ENCODE measurements at places on chromosomes 1 and 21. TPM values are rescaled to one million over a fixed set of nuclear protein-coding genes. Genes with fewer than 3 reads are reported as not detected.

DNA sequence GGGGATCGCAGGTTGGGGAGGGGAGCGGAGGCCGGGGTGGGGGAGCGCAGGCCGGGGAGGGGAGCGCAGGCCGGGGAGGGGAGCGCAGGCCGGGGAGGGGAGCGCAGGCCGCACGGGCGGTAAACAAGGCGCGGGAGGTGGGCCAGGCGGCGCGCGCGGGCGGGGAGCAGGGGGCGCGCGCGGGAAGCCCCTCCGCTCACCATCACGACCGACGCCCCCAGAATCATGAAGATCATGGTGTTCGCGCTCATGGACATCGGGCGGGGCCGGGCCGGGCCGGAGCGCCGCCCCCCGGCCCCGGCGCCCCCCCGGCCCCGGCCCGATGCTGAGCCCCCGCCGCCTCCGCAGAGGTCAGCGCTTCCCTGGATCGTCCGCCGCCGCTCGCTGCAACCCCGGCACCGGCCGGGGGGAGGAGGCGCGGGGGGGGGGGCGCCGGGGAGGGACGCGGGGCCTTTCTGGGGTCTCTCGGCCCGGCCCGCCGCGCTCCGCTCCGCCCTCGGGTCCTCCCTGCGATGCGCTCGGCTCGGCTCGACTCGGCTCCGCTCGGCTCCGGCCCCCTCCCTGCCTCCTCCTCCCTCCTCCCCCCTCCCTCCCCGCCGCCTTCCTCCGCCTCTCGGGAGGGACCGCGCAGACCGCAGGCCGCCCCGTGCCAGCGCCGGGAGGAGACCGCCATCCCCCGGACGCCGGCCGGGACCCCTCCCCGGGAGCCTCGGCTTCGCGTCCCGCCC lies at the start of gene TMEM240:
Gene TMEM240 (minus strand): TSS at position 535 of the 728 bp plus-strand sequence. CDS start 278 bp downstream, at position 257.
- no peak for DNase-seq

- no peak for DNase-seq
Measured at GRCh38 chr21:45459171-45460010, 54.4 kb downstream of the COL18A1 start.

- DNase-seq: no peak
Measured at GRCh38 chr1:31112266-31112935, 46.9 kb upstream of the PUM1 start.

GRCh38 chr1:84479998-84480397 lies 932 bp downstream of the RPF1 start:
- DNase-seq: no peak

DNA sequence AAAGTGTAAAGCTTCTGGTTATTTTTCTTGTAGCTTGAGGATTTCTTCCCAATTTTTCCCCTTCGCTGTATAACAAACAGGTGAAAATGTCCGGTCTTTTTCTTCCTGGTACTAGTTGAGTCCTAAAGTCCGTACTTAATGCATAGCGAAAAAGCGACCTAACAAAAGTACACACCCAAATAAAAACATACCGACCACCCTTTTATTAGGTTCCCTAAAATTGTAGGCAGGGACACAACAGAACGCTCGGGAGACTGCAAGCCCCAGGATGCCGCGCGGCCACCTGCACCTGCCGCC lies 281 bp upstream of the BTF3L4 start:
- no peak for DNase-seq

DNA sequence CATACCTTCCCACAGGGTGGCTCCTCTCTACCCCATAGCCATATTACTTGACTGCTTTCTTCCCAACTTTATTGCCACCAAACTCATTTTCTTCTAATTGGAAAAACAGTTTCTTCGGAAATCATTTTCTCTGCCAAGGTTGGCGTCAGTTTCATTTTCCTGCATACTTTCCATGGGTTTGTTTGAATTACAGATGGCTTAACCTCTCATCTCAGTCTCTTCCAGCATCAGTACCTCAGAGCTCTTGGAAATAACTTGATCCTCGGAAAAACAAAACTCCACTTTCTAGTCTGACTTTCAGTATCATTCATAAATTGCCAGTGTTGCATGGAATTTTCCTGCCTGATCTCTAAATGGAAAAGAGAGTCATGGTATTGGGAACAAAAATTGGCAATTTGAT lies 20.3 kb upstream of the PRDM2 start:
- DNase-seq: no peak

- DNase-seq: peak; percentile 37
Measured at GRCh38 chr1:214332946-214333798, 52.2 kb downstream of the SMYD2 start.

GRCh38 chr1:8349961-8350360 lies 32.0 kb downstream of the SLC45A1 start:
- no peak for DNase-seq

DNA sequence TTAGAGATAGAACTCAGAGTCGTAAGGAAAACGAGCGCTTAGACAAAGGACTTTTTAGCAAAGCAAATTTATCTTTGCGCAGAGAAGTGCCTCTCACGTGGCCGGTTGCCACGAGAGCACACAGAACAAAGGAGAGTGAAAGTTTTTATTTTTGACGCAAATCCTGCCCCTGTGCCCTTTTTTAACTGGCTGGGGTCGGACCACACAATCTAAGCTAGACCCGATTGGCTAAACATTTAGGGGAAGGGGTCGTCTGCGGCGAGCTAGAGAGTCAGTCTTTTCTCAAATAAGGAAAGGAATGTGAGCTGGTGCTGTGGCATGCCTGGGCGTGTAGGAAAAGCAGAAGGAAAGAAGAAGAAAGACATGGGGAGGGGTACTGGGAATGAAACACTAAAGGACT lies 2.4 kb downstream of the KRTAP10-2 start:
- DNase-seq: no peak

DNA sequence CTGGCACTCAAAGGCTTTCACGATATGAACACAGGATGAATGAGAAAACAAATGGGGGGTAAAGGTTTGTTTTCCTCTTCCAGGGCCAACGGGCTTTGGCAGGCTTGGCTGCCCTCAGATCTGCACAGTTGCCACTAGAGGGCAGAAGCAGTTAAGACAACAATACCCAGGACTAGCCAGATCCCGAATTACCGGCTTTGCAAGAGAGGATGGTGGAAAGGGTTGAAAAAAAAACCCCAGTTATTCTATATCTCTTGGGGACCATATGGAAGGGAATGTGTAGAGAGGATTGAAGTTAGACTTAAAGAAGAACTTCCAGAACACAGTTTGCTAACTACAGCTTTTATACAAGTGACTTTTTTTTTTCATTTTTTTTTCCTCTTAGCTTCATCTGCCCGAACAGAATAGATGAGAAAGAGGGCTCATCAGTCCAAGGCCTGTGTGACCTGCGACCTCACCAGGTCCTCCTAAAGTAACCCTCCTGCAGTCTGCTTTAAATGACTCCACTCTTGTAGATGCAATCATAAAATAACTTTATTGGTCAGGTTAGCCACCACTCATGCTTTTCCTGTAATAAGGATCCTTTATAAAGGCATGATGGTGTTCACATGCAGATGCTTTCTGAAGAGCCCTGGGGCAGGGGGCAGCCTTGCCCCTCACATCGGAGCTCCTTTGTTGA lies 10.7 kb downstream of the FMOD start:
- DNase-seq: peak; percentile 92

DNA sequence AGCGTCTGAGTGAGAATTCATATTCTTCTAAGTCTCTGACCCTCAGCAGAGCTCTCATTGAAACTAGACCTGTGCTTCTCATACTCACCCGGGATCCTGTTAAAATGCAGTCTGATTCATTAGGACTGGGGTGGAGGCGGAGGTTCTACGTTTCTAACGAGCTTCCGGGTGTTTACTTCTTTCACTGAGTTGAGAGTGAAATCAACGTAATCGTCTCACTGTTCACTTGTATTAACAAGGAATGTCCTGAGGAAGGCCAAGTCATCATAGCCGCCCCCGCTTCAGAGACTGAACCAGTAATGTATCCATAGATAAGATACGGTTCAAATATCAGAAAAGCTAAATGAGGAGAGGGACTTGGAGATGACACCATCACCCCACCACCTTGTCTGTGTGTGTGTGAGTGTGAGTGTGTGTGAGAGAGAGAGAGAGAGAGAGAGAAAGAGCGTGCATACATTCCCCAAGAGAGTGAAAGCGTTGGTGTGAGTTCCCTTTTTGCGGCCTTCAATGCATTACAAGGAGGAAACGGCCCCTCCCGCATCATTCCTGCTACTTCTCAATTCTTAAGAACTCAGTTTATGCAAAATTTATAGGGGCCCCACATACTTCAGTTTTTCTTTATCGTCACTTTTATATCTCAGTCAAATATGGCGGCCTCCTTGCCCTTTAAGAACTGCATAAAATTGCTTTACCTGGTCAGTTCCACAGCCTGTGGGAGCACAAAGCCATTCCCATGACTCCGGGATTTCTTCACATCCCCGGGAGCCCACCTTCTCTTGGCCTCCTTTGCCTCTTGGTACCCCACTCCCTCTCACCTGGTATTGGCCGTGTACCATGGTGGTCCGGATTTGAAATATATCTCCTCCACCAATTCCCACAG lies 19.8 kb downstream of the KMO start:
- peak; percentile 77 for DNase-seq

GRCh38 chr1:67951014-67951413 lies 99.4 kb downstream of the DIRAS3 start:
- DNase-seq: no peak

GRCh38 chr1:227883073-227883520 lies 64.6 kb downstream of the WNT9A start:
- DNase-seq: no peak

- no peak for DNase-seq
Measured at GRCh38 chr1:19375631-19376400, 63.7 kb downstream of the SLC66A1 start.

- no peak for DNase-seq
Measured at GRCh38 chr1:225883616-225884265, 1.6 kb upstream of the TMEM63A start.

DNA sequence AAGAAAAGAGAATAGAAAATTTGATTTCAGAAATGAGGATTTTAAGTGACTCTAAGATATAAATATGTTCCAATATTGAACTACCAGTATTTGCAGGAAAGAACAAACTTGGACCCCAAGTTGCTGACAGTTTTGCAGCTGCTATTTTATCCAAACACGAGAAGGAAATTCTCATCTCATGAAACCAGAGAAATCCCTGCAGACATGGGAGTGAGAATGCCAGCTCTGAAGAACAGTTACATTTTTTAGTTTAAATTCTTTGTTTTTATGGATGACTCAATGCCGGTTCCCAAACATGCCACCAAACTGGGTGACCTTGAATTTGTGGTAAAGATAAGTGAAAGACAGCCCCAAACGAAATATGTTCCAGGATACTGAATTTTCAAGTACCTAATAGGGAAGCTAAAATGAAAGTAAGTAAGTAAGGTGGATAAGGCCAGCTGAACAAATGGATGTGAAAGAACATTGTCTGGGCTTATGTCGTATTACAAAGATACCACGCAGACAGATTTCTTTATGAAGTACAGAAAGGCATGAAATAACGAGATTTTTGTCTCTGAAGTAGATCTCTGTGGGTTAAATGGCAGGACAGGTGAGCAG lies 19.9 kb downstream of the TLR5 start:
- no peak for DNase-seq

DNA sequence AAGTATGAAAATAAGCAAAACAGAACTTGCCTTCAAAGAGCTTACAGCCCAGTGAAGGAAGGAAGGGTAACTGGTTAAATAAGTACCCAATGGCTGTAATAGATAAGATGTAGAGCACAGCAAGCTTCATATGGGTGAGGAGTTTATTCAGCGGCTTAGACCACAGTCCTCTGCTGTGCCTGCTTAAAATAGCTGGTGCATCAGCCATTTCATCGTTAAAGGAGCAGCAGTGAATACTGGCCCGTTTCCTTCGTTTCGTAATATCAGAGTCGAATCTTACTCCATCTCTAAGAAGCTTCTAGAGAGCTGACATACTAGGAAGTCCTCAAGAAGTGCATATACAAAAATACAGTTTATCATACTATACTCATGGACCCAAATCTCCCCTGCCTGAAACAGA lies 286.5 kb downstream of the NFIA start:
- no peak for DNase-seq

GRCh38 chr1:28855469-28855951 lies 43.5 kb downstream of the OPRD1 start:
- DNase-seq: no peak

DNA sequence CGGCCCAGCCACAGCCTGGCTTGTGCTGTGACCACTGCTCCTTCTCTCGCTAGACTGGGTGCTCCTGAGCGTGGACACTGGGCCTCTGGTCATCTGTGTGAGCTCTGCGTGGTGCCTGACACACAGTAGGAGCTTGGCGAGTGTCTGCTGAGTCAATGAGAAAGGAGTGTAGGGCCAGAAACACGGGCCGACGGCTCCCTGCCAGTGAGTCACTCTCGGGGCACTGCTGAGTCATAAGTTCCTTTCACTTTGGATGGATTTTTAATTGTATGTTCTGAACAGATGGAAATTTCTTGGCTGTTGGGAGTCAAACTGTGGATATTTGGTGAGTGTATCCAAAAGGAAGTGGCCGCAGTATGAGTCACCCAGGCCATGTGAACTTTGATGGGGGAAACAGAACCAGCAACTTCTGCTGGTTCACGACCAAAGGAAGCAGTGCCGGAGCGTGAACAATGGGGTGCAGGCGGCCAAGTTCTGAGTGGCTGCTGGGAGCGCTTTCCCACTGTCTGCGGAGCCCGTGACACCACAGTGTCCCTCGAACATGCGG lies 41.0 kb upstream of the COL18A1 start:
- no peak for DNase-seq

DNA sequence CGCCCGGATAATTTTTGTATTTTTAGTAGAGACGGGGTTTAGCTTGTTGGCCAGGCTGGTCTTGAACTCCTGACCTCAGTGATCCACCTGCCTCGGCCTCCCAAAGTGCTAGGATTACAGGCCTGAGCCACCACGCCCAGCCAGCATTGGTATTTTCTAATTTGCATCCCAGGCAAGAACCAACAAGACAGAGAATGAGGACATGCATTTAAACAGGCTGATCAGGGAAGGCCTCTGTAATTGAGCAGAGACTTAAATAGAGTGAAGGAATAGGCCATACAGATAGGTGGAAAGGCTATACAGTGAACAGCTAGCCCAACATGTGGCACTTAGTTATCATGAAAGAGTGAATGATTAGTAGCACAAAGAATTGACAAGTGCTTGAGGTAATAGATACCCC lies 230.4 kb downstream of the SLC35F3 start:
- DNase-seq: no peak

DNA sequence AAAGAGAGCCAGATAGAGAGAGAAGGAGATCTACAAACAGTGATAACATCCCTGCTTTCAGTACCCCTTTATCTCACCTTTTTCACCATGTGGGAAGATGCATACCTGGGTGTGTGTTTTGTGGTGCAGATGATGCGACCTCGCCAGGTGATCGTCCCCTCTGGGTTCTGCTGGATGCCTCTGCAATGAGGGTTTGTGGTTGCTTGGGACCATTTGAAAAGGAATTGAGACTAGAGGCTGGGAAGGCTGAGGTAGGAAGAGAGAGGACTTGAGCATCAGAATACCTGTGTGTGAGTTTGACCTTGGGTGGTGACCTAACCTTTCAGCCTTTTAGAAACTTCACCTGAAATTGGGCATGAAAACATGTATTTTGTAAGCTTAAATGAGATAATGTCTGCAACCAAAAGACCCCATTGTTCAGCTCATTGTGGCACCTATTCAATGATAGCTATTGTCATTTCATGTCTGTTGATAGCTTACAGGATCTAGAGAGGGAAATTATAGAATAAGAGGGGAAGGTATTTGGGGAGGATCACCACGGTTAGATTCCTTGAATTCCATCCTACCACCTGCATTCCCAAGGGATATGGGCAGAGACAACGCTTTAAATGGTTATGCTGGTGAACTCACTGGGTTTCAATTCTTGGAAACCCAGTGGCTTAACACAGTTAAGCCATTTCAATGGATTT lies 125.7 kb downstream of the IGSF21 start:
- DNase-seq: no peak

The PRPF38A gene
- total RNA-seq: 83.4 TPM

The NASP gene
- total RNA-seq: 394 TPM

The PCAT6 gene
- total RNA-seq: not detected

The KCNJ9 gene
- total RNA-seq: not detected

The PAPPA2 gene
- total RNA-seq: not detected

The TARDBP gene
- total RNA-seq: 278 TPM

The CSTB gene
- 33.3 TPM for total RNA-seq

The B3GALNT2 gene
- 24.3 TPM for total RNA-seq

Measured in OCI-LY7 (cell line).